ENCODE measurements at places on chromosomes 5 and 9.

GRCh38 chr5:33230467-33231078 is 210.2 kb upstream of the TARS1 start:
- no peak for DNase-seq

DNA sequence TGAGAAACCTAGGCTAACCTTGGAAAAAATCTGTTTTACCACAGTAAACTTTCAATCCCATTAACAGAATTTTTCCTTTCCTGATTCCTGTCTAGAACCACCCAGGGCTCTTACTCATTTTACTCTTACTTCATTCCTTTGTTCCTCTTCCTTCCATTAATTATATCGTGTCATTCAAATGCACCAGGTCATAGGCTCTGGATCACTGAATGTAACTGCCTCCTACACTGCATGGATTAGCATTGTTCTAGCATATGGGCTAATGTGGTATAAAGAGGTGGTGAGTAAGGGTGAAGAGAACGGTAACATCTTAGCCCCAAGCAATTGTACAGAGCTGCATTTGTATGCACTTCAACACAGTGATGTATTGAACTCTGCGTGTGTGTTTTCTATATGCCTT is 49.5 kb upstream of the SPINK5 start:
- DNase-seq, result no peak

DNA sequence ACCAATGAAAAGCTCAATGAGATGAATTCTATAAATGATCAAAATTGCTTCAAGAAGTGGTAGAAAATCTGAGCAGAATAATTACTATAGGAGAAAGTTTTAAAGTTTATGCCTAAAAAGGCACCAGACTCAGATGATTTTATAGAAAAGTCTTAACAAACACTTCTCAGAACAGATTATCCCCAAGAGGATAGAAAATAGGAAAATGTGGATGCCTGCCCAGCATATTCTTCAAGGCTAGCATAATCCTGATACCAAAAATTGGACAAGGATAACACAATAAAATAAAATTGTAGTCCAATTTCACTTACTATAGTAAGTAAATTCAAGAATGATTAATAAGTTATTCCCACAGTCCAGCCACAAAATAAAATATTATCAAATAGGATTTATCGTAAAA is 397.0 kb downstream of the NR2F1-AS1 start:
- no peak for DNase-seq

DNA sequence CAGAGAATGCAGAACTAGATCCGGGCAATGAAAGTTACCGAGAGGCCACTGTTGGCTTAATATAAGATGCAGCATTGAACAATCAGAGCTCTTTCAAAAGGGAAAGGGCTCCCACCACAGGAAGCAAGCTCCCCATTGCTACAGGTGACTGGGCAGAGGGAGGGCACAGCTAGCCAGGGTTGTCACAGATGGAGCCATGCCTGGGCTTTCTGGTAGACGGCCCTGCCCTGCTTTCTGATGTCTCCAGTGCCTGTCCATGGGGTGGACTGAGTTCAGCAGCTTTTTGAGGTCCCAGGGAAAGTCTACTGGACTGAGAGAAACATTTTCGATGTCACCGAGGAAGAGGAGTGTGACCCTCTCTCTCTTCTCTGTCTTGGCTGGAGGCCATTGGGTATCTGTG is 14.1 kb downstream of the RGS3 start:
- DNase-seq, result no peak

DNA sequence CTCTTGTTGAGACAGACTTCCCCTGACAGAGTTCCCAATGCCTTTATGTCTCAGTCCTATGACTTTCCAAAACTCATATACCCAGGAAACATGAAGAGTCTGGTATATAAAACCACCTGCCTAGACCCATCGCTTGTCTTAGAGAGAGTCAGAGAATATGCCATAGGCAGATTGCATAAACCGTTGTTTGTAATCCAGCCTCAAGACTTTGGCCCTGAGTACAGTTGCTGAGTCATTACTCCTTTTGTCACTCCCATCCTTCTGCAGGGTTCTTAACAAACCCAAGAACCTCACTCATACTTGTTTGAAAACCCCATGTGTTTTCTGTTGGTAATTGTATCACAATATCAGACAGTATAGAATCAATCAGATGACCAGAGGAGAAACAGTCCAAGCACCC is 616.3 kb downstream of the SLCO4C1 start:
- no peak for DNase-seq

GRCh38 chr5:4911646-4912403 is 228.3 kb upstream of the ADAMTS16 start:
- no peak for DNase-seq

- DNase-seq, result peak; percentile 56
These were observed 41.2 kb upstream of the CTSL start for GRCh38 chr9:87684627-87685219.

- no peak for DNase-seq
These were observed 1.2 kb downstream of the ERCC8 start for GRCh38 chr5:60943624-60944023.

DNA sequence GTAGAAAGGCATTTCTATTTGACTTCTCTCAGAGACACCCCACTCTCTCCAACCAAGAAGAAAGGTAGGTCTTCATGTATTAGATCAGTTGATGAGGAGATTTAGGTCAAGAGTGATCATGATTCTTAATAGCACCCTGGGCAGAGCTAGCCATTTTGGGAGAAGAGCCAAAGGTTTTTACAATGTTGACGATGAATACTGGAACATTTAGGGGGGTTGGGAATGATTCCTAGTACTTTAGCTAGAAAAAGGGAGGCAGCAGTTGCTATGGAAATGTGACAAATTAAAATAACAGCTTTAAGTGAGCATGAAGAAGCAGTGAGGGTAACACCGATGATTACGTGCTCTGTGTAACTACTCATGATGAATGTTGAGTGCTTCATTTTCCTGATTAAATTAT is 9.5 kb upstream of the RPS23 start:
- DNase-seq, result no peak

- no peak for DNase-seq
These were observed 39.7 kb downstream of the CDC42SE2 start for GRCh38 chr5:131303537-131303936.

DNA sequence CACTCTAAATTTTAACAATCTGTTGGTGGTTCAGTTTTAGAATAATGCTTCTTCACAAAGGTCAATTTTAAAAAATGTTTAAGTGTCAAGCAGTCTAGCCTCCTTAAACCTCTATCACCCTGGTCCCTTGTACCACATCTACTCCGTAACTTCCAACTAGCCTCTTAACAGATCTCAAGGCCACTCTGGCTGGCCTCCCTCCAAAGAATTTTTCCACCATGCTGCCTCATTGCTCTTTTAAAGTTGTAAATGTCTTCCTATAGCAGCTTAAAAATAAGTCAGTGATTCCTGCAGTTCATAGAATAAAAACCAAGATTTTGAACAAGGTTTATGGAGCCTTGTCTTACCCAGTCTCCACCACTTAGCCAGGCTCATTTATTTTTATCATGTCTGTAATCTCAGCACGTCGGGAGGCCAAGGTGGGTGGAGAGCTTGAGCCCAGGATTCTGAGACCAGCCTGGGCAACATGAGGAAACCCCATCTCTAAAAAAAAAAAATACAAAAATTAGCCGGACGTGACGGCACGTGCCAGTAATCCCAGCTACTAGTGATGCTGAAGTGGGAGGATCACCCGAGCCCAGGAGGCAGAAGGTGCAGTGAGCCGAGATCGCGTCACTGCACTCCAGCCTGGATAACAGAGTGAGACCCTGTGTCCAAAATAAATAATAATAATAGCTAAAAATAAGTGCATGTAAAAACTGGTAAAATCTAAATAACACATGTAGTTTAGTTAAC is 924.9 kb upstream of the DMAC1 start:
- DNase-seq, result no peak

DNA sequence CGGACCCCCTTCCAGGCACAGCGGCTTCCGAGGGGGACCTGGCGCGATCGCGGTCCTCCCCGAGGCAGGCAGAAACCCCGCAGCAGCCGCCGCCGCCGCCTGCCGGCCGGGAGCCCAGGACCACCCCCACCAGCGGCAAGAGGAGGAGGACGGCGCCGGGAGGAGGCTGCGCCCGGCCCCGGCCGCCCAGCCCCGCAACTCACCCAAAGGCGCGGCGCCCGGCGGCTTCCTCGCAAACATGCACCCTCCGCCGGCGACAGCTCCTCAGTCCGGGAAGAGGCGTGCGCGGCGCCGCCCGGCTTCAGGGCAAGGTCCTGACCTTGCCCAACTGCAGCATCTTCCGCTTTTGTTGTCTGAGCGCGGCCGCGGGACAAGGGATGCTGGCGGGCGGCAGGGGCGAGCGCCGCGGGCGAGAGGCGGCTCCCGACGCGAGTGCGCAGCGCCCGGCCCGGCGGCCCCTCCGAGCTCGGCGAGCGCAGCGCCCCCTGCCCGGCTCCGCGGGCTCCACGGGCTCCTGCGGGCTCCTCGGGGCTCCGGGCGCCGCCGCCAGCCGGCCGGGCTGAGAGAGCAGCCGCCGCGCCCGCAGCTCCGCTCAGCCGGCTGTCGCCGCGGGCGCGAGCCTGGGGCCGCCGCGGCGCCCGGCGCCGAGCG is 507 bp downstream of the CTNND2 start:
- no peak for DNase-seq

GRCh38 chr5:111116550-111116949 is 24.4 kb downstream of the WDR36 start:
- DNase-seq, result no peak

Data from A172 (cell line).